ENCODE measurements at places on chromosomes 13 and 19. TPM values are rescaled to one million over a fixed set of nuclear protein-coding genes. Genes with fewer than 3 reads are reported as not detected.

CC2D1A gene
- total RNA-seq = 13.1 TPM

RFPL4A gene
- total RNA-seq = not detected

ZNF154 gene
- total RNA-seq = 0.37 TPM

FFAR2 gene
- total RNA-seq = not detected

CFAP97D2 gene
- total RNA-seq = not detected

MEGF8 gene
- 18.4 TPM for total RNA-seq

CYP4F11 gene
- not detected for total RNA-seq

ZNF709 gene
- 1.8 TPM for total RNA-seq

SNRNP70 gene
- total RNA-seq = 140 TPM

PEAK3 gene
- total RNA-seq = not detected

WASF3 gene
- 9.9 TPM for total RNA-seq

ZNF726 gene
- total RNA-seq = 2.9 TPM

ZNF480 gene
- 7.0 TPM for total RNA-seq

KMT5C gene
- 6.6 TPM for total RNA-seq

METTL21C gene
- not detected for total RNA-seq

NPHS1 gene
- not detected for total RNA-seq

RGL3 gene
- total RNA-seq = 0.37 TPM

DCLK1 gene
- total RNA-seq = 38.9 TPM

ZNF823 gene
- total RNA-seq = 1.5 TPM

NMRK2 gene
- total RNA-seq = not detected

OR4F17 gene
- not detected for total RNA-seq

All from subcutaneous preadipocyte (primary cell).